ENCODE measurements at places on chromosomes 2 and 18.

- DNase-seq = no peak
These were observed 221.4 kb downstream of the ARL4C start for GRCh38 chr2:234275515-234275914.

- DNase-seq = peak; percentile 69
These were observed 171.5 kb downstream of the CELF4 start for GRCh38 chr18:37393945-37394609.

DNA sequence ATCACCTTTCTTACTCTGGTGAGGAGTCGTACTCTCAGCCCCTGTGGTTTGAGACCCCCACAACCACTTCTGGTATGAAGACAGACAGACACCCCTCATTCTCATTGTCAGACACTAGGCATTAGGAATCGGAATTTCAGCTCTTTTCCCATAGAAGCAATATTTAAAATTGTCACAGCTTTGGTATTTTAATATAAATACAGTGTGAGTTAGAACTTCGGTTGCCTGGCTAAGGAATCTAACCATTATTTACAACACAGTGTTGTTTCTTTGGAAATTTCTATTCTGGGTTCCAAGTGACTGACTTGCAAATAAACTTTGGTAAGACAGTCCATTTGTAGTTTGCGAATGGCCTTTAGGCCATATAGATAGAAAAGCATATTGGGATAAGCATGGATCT, 318.1 kb downstream of the PARD3B start:
- no peak for DNase-seq

DNA sequence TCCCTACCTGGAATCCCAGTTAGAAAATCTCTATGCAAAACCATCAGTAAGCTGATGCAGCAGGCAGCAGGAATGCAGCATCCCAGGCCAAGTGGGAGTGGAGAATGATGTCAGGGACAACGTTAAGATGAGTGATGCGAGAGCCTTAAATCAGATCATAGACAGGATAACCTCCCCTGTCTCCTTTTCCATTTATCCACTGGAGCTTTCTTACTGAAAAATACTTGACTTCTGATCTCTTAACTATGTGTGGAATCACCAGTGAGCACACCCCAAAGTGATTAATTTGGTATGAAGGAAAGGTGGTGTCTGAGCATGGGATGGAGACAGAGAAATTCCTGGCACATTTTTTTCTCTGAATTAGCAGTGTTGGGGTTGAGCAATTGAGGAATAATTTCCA, 98.0 kb downstream of the RND3 start:
- DNase-seq = no peak

- DNase-seq = no peak
These were observed 106.9 kb upstream of the THOC1 start for GRCh38 chr18:374721-375168.

DNA sequence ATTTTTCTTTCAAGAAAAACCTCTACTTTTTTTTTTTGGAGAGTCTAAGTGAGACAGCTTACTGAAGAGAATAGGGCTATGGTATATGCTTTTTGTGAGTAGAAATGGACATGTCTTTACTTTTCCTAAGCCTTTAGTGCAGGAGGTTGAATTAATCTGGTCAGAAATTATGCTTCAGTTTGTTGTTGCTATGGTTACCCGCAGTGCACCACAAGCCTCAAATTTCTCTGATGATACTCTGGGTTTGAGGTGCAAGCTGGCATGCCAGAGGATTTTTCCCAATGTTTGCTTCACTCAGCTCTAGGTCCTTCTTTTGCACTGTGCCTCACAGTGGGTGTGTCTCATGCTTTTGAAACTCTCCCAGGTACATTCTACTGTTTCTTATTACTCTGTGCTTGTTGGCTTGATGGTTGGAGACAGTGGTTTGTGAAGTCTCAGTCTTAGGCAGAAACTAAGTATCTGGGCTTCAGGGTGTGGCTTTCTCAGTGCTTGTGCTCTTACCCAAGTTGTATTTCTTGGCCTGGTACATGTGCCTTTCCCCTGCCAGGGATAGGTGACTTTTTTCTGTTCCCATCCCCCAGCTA, 278.3 kb downstream of the RBM43 start:
- DNase-seq = no peak

GRCh38 chr2:197121756-197122385, 188.7 kb downstream of the ANKRD44 start:
- no peak for DNase-seq

DNA sequence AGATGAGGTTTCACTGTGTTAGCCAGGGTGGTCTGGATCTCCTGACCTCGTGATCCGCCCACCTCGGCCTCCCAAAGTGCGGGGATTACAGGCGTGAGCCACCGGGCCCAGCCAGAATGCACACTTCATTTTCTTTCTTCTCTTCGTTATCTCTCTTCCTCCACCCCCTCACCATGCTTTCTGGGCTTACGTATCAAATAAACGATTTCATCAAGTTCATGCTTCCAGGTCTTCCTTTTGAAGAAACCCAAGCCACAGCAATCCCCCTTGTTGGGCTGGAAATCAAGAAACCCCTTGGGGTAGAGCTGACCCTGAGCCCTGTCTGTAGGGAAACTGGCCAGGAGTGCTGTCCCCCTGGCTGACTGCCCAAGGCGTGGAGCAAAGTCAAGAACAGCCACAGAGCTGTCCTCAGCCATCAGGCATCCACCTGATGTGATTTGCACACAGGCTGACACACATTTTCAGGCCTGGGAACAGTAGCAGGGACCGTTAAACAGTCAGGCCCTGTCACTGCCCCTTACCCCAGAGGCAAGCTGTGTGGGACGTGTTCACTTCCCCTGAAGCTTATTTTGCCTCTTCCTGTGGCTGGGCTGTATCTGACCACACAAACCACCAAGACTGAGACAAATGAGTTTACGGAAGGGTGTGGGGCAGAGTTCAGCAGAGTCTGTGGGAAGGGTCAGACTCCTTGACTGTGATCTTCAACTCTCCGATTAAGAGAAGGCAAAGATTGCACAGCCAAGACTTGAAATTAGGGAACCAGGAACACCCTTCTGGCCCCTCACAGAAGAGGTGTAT, 15.1 kb upstream of the NMUR1 start:
- DNase-seq = peak; percentile 86

DNA sequence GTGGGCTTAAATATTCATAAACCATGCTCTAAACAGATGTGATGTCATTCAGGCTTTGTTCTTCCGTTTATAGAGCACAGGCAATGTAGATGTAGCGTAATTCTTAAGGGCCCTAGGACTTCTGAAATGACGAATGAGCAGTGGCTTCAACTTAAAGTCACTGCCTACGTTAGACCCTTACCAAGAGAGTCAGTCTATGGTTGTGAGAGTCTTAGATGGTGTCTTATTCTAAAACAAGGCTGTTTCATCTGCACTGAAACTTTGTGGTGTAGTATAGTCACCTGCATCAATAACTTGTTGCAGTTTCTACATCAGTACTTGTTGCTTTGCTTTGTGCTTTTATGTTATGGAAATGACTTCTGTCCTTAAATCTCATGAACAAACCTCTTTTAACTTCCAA, 56.0 kb downstream of the PIK3C3 start:
- DNase-seq = no peak

GRCh38 chr2:48668992-48669391, 51.3 kb downstream of the GTF2A1L start:
- no peak for DNase-seq

DNA sequence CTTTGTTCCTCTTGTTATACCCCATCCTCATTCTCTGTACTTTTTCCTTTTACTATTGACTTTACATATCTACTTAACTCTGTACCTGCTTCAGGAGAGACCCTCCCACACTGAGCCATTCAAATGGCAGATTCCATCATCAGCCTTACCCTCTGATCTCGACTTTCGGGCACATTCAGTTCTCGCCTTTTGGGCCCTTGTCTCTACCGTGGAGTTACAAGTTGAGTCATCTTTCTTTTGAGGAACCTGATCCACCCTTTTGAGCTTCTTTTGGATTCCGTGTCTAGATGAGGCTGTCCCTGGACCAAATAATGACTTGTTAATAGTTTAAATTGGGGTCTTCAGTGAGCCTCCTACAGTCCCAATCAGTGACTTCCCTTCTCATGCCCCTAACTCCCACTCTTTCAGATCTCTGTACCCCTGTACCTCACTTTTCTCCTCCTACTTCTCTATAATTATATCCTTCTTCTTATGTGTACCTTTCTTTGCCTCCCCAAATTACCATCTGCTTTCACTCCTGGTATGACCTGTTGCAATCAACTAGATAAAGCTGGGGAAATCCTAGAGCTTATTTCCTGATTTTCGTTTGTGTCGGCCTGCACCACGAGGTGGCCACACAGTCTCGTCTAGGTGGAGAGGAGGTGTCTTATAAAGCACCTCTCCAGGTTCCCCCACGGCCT, 17.2 kb downstream of the SP110 start:
- DNase-seq = no peak

GRCh38 chr2:48467637-48468036, 62.3 kb upstream of the STON1 start:
- peak; percentile 34 for DNase-seq

All from ELR (cell line).